ENCODE measurements at places on chromosomes 7 and 10.

- DNase-seq = no peak
These were observed 412 bp upstream of the PPIA start for GRCh38 chr7:44796034-44796503.

DNA sequence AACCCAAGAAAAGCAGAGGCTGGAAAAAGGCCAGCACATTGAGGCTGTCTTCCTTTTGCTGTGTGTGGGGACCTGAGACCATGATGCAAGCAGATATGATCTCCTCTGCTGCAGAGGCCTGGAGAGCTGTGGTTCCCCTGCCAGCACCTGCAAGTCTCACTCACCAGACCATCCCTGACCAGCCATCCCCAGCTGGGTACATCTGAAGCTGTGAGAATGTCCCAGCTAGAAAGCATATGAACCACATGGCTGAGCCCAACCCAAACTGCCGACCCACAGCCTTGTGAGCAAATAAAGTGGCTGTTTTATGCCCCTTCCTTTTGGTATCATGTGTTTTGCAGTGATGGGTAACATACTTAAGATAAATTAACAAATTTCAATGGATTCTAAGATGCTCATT, 114.9 kb downstream of the DYNC2I1 start:
- peak; percentile 35 for DNase-seq

GRCh38 chr10:110501142-110501937, 3.6 kb downstream of the DUSP5 start:
- DNase-seq = peak; percentile 95

GRCh38 chr10:43130770-43131171, 7.5 kb upstream of the CSGALNACT2 start:
- DNase-seq = no peak

- DNase-seq = no peak
These were observed 76.2 kb upstream of the NMT2 start for GRCh38 chr10:15244635-15245197.

DNA sequence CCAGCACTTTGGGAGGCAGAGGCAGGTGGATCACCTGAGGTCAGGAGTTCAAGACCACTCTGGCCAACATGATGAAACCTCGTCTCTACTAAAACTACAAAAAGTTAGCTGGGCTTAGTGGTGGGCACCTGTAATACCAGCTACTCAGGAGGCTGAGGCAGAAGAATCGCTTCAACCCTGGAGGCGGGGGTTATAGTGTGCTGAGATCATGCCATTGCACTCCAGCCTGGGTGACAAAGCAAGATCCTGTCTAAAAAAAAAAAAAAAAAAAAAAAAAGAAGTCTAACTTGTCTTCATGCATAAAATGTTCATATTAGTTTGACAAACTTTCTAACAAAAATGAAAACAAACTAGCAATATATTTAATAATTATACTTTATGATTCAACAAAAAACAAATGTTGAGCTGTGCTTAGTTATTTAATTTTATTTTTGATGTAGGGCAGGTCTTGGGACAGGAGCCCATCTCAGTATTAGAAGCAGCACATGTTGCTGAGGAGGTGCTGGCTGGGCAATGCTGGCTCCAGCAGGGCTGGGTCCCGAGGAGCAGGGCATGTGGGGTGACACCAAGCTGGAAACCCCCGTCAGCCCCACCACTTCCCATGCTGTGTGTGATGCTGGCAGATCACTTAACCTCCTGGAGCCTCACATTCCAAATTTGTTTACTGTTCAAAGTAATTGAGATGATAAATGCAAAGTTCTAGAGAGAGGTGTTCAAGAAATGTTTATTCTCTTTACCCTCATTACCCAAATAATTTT, 335.3 kb upstream of the KLF6 start:
- DNase-seq = no peak

DNA sequence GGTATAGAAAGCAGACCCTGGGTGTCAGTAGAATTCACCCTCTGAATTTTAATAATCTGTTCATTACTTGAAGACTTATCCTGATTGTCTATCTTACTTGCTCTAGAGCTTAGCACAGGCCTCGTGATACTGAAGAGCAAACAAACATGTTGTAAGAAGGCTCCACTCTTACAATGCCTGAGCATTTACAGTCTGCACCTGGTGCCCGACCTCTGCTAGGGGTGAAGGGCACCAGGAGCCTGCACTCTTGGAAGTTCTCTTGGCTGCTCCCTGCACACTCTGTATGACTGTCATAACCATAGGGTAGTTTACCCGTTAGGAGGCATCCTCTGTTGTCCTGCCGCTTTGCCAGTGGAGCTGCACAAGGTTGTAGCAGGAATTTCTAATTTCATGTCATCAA, 91.3 kb upstream of the NPY start:
- DNase-seq = no peak

DNA sequence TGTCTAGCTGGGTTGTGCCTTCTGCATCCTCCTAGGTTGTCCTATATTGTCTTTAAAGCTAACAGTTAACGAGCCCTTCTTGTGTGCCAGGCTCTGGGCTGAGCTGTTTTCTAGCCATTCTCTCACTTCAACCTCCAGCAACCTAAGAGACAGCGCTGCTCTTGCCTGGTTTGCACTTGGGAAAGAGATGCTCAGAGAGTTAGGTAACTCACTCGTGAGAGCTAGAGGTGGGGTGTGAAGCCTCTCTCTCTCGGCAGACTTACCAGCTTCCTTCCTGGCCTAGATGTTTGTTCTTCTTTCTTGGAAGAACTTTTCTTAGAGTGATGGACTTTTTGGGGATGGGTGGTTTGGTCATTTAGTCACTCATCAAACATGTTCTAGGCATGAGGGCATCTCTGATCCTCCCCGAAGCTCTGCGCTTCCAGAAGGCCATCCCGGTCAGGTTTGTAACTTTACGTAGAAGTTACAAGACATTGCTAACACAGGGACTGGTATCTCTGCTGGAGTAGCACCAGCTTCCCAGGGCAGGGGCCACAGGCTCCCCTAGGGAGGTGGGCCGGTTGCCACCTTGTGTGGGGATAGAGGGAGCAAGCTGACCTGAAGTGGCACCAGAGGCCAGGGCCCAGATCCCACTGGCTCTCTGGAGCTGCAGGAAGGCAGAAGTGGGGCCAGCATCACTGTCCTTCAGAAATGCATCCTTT, 14.3 kb downstream of the TSPAN15 start:
- no peak for DNase-seq

DNA sequence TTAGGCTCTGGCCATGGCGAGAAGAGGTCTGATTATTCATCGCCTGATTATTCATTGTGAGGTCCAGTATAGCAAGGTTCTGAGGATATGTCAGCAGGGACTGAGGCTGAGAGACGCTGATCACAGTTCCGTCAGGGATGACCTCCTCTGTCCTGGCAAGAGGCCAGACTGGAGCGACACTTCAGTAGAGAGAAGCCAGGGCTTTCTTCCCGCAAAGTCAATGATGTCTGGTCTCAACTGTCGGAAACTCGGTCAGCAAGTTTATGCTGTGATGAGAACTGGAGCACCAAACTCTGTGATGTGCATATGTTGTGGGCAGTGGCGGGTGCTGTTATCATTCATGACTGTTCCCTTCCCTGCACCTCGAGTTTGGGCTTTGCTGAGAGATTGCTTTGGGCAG, 29.0 kb upstream of the GNA12 start:
- no peak for DNase-seq

- DNase-seq = no peak
These were observed 134.7 kb downstream of the DNAJB6 start for GRCh38 chr7:157471259-157472125.

Measured in RWPE2 (cell line).